ENCODE measurements at places on chromosomes 6 and 20.

DNA sequence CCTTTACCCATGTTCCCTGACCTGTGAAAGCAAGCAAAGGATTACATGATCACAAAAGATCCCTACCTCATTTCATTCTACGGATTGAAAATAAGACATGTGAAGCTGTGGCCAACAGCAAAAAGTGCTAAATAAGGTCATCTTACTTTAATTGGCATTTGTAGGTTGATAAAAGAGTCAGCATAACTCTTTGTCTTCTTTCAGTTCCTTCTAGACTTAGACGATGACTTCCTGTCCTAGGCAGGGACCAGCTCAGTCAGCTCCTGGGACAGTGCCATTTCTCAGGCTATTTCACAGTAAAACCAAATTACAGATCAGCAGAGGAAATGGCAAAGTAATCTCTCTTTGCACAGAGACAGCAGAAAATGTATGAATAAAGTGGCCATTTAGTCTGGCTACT, 480.7 kb downstream of the RFPL4B start:
- no peak for DNase-seq

DNA sequence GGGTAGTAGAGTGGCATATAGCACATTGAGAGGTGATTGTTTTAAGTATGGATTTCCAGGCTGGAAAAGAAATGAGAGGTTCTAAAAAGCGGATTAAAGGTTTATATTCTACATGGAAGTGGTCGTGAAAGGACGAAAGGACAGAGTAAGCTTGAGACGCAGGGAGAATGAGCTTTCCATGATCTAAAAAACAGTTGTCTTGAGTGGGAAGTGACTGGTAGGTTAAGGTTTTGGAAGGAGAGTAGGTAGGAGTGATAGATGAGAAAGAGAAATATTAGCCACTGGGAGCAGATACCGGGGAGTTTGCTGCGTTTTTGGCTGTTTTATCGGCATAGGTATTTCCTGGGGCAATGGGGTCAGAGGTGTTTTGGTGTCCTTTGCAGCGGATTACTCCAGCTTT, 750.6 kb upstream of the ADGRB3 start:
- DNase-seq, result no peak

- no peak for DNase-seq
Measured at GRCh38 chr20:5590899-5591298, 159.3 kb upstream of the SHLD1 start.

DNA sequence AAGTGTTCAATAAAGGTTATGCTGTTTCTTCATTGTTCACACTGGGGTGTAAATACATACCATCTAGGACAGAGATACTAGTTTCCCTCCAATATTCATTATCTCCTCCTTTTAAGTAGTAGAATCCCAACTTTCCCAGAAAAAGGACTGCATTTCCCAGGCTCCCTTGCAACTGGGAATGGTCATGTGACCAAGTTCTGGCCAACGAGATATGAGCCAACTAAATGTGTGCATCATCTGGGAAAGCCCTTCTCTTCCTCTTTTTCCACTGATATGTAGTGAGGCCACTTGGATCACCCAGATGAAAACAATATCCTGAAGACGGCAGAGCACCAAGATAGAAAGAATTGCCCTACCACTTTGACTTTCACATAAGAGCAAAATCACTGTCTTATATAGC, 97.9 kb upstream of the PTPRT start:
- no peak for DNase-seq

GRCh38 chr6:106513808-106514582, 115.3 kb downstream of the RTN4IP1 start:
- DNase-seq, result no peak

DNA sequence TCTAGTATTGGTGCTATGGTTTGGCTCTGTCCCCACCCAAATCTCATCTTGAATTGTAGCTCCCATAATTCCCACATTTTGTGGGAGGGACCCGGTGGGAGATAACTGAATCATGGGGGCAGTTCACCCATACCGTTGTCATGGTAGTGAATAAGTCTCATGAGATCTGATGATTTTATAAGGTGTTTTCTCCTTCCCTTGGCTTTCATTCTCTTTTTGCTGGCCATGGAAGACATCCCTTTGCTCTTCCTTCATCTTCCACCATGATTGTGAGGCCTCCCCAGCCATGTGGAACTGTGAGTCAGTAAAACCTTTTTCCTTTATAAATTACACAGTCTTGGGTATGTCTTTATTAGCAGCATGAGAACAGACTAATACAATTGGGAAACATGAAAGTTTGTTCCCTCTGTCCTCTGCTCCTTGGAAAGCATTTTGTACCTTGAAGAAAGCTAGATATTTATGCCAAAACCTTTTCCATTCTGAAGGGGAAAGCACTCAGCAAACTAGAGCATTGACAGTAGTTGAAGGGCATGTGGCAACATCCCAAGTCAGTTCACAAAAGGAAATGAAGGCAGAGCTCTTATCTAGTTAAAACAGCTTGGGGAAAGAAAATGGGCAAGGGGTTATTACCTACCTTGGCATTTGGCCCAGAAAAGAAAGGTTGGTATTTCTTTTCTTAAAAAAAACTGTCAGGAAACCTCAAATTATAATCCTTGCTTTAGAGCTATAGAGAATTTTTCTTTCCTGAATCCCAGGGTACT, 10.7 kb upstream of the TNFAIP3 start:
- no peak for DNase-seq

DNA sequence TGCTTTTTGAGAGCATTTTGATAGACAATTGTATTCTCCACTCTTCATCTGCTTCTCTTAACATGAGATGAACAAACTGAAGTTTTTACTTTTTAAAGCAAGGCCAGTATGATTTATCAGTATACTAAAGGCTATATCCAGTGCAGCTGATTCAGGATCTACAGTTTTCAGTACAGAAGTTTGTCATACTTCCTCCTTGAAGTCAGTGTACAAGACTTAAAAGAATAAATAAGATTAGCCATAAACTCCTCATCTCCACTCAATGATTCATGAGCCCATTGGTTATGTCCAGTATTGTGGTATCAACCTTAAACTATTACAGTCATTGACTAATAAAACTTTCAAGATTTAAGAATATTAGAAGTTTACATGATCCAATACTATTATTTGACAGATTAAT, 374.8 kb upstream of the EPHA7 start:
- no peak for DNase-seq

DNA sequence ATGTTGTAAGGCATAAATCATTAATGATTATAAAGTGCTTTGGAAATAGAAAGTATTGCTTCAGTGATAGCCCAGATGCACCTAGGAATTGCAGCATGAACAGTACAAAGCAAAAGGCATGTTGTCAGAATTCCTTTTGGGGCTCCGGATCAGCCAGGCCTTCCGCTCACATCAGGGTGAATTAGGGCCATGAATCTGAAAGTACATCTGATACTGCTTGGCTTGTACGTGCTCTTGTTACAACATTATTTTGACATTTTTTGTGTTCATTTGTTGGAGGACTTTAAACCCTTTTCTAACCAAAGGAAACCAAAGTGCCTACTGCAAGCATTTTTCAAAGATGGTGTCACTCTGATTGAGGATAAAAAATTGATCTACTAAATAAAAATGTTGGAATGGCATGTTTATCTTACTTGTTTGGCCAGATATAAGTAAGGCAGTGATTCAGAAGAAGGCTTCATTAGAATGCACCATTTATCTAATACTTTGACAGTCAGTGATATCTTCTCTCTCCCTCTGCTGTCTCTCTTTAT, 1005.6 kb upstream of the FLRT3 start:
- DNase-seq, result no peak

GRCh38 chr20:9319687-9320384, 194.6 kb upstream of the LAMP5 start:
- no peak for DNase-seq

DNA sequence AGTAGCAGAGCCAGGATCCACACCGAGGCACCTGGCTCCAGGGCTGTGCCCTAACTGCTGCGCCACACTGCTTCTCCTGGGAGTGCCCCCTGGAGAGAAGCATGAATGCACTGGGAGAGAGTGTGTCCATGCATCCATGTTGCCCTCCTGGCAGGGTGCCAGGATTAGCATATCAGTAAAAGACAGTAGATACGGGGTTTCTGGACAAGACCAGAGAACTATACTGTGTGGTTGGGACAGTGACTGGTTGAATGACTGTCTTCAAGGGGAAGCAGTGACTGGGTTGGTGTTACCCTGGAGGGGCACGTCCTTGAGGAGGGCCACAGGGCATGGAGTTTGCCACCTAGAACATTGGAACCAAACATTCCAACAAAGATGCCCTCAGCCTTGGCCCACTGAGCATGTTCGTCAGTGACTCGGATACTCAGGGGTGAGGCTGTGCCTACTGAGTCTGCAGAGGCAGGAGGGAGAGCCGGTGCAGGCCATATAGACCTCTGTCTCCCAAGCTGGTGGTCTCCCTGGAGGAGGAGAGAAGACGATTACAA, 288.8 kb downstream of the CDC5L start:
- DNase-seq, result no peak

Measured in stimulated activated CD4-positive, alpha-beta T cell treated with anti-CD3 and anti-CD28 coated beads, Interleukin-4, amount 100 ng/mL, for 1 hour (primary cell).